ENCODE measurements at places on chromosomes 3 and 15.

GRCh38 chr3:179088306-179088705, 16.7 kb upstream of the ZMAT3 start:
- DNase-seq: no peak

GRCh38 chr15:42149493-42150218, 6.8 kb downstream of the PLA2G4F start:
- DNase-seq: no peak

DNA sequence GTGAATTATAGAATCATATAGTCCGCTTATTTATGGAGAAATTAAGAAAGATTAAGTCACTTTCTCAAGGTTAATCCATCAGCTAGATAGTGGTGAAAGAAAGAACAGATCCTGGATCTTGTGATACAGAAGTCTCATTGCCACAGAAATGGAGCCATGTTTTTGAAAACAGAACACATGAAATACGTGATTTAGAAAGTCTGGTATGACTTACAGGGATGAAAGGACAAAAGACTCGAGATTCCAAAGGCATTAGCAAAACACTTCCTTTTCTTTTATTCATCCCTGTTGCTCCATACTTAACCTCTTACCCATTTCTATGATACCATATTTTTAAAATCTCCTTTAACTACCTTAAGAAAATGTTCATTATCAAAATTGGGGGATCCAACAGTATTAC, 40.0 kb upstream of the TEX9 start:
- DNase-seq: no peak

GRCh38 chr3:158058495-158059130, 47.6 kb downstream of the SHOX2 start:
- no peak for DNase-seq

DNA sequence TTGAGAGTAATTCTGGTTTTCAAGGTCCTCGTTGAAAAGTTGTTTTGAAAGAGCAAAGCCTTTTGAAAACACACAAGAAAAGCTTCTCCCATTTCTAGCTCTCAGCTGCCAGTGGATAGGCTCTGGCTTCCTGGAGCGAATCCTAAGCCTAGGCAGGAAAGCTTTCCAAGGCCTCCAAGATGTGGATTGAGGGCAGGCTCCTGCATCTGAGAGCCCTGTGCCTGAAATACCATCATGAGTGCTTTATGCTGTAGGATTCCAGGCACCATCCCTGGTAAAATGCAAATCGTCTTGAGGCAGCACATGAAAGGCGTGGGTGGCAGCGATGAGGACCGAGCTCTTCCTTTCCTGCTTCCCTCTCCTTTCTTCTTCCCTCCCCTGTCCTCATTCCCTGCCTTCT, 60.7 kb upstream of the CORO2B start:
- DNase-seq: no peak

DNA sequence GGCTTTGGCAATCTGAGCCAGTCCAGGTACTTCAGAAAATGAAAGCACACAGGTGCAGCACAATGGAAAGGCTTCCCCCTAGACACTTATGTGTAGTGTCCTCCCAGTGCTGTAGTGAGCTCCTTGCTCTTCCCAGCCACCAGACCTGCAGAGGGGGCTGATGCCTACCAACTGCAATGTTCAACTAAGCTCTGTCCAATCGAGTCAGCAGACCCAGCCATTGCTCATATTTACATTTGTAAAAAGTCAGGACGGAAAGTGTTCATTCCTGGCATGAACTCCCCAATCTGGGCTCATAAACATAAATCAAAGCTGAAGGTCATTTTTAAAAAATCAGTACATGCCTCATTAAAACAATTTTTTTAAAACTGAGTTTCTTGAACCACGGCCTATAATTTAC, 73.0 kb downstream of the FOXP1 start:
- no peak for DNase-seq

DNA sequence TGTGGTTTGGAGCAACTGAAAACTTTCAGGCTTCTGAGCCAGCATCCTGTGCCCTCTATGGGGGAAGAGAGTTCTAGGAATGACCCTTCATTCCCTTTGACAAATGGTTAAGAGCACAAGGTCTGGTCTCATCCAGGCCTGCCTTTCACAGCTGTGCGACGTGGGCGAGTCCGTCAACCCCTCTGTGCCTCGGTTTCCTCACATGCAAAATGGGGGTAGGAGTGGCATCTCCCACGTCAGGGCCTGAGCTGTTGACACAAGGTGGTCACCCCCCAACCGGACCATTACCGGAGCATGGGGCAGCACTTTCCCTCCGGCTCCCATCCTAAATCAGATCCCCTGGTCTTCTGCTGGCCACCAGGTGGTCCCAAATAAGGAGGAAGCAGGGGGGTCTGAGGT, 70.4 kb downstream of the ATP2B2 start:
- DNase-seq: no peak

GRCh38 chr3:137692803-137693431, 71.2 kb upstream of the SOX14 start:
- no peak for DNase-seq

GRCh38 chr3:197249542-197249941, 48.9 kb downstream of the DLG1 start:
- DNase-seq: no peak

- DNase-seq: no peak
Observed at GRCh38 chr3:50620420-50620819, 3.5 kb downstream of the MAPKAPK3 start.

GRCh38 chr3:50533316-50533715, 29.9 kb upstream of the CACNA2D2 start:
- DNase-seq: no peak

DNA sequence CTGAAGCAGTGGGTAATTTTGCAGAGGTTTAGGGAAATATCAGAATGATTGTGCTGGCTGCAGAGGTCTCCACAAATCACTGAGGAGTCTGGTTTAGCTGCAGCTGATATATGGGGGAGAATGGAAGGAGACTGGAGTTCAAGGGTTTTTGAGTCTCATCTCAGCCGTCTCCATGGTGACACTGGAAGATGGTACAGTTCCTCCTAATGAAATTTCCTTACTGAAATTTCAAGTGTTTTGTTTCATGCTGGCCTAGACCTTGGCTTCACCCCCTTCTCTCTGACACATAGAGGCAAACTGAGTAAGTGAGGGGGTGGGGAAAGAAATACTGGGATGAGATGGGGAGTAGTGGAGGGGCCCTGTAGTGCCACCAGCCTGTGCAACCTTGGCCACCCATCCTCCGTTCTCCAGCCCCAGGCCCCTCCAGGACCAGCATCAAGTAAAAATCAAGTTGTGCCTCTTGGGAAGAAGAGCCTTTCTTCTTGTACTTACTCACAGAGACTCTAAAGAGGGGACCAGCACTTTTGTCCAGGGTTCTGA, 17.8 kb upstream of the MORF4L1 start:
- DNase-seq: no peak

GRCh38 chr15:55685286-55685685, 57.7 kb downstream of the PRTG start:
- no peak for DNase-seq

DNA sequence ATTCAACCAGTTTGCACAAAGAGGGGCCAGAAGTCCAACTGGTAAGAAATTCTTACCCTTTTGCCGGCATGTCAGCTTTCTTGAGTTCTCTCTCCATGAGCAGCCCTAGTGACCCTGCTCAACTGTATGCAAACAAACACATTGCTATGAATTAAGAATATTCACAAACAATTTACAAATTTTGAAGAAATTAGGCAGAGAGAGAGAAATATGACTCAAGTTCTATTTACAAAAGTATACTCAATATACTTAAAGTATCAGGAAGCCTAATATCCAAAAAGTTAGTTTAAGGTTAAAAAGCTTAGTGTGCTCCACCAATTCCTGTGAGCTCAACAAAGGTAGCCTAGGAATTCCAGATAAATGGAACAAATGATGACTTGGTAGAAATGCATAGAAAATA, 3.5 kb upstream of the EHHADH start:
- no peak for DNase-seq

DNA sequence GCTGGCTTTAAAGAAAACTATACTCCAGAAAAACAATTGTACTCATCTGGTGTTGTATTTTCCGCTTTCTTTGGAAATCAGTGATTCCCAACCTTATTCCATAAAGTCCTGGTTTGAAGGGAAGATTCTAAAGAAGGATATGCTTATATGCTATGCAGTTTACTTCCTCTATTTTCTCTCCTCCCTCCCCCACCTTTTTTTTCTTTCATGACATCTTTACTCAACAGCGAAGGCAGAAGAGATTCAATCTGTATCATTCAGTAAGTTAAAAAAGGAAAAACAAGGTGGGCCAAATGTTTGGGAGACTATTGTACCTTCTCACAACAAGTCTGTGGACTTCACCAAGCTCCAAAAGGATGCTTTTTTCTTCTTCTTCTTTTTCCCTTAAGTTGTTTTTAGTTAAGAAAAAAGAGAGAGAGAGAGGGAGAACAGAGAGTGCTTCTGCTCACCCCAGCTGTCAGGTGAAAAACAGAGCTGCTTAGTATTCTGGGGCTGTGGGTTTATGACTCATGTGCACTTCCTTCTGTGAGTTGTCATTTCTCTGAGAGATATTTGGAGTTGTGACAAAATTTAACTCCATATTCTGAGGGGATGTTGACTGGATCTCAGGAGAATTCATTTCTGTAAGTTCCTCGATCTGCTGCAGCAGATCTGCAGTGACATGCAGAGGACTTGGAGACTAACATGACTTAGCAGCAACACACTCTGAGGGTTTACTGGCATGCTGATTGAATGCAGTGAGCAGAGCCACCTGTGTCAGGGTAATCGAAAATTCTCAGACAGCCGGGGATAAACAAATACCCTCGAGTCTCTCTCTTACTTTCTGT, 70.7 kb downstream of the SSR3 start:
- no peak for DNase-seq

GRCh38 chr3:197458179-197458707, 97.5 kb downstream of the BDH1 start:
- no peak for DNase-seq

- DNase-seq: no peak
Observed at GRCh38 chr3:131174752-131175151, 148.1 kb downstream of the NEK11 start.

DNA sequence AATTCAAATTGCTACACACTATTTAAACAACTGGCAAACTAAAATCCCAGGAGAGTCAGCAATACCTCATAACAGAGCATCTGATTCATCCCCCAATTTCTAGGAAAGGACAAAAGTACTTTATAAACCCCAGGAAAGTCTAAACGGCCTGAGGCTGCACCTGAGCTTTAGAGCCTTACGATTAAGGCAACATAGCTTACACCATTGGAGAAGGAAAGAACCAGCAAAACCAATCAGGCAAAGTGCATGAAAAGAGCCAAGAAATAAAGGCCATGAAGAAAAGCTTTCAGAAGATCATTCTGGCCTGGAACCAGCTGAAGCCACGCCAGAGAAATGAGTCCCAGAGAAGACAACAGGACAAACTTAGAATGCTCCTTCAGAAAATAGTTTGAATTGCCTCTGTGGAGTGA, 48.1 kb downstream of the PTPN9 start:
- no peak for DNase-seq

- peak; percentile 20 for DNase-seq
Observed at GRCh38 chr3:176514297-176514696, 683.0 kb downstream of the TBL1XR1 start.

- DNase-seq: no peak
Observed at GRCh38 chr3:38297947-38298711, 16.0 kb downstream of the SLC22A14 start.

DNA sequence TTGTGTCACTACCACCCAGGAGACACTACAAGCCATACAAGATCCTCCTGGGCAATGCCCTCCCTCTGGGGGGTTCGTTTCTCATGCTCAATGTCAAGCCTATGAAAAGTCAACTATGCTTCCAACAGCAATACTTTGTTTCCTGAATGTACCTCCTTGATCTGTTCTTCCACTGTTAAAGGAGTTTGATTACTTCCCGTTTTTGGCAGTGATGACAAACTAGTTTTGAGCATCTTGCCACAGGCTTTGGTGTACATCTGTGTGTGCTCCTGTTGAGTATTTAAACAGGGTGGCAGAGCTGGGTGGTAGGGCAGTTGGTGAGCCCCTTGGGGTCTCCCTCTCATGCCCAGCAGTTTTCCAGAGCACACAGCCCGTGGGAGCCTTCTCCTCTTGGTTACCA, 81.4 kb downstream of the IL12A start:
- DNase-seq: no peak

GRCh38 chr15:81373176-81373575, 837 bp downstream of the TMC3 start:
- DNase-seq: no peak

DNA sequence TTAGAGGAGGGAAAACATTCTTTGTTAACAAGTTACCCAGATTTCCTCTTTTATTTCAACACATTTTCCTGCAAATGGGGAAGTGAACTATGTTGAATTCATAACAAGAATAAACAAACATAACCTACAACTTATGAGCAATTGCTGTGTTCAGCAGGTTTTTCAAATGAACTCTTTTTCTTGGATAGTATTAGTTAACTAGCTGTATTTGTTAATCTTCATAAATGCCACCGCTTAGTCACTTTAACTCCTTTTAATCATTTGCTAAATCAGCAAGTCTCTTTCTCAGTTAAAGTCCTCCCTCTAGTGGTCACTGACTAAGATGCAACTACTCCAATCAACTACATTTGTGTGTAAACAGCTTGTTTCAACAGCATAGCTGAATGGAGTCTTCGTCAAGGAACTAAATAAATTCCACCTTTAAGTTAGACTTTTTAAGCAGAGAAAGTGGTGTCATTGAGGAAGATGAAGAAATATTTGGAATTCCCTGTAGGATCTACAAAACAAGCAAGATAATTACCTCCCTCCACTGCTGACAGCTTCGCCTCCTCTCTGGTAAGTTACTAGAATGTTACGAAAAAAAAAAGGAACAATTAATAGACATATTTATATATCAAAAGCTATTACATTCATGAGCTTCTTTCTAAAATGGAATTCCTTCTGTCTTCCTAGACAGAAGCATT, 1122.0 kb downstream of the ROBO1 start:
- peak; percentile 5 for DNase-seq

GRCh38 chr3:53524566-53524965, 30.2 kb downstream of the CACNA1D start:
- no peak for DNase-seq

- DNase-seq: no peak
Observed at GRCh38 chr3:148950806-148951205, 40.5 kb upstream of the GYG1 start.
